CD4-positive, alpha-beta T cell treated with Interleukin-1 beta for 1 hour (primary cell): ENCODE measurements at places on chromosomes 6 and 20.
A peak's percentile ranks its signal among the peaks of the same experiment; 100 is the strongest.

GRCh38 chr6:85675030-85675819 is 32.5 kb upstream of the SYNCRIP start:
- DNase-seq: no peak

- DNase-seq: no peak
These were observed 76.3 kb downstream of the CD40 start for GRCh38 chr20:46194409-46194808.

- no peak for DNase-seq
These were observed 72.4 kb upstream of the SIRPA start for GRCh38 chr20:1822564-1823449.

DNA sequence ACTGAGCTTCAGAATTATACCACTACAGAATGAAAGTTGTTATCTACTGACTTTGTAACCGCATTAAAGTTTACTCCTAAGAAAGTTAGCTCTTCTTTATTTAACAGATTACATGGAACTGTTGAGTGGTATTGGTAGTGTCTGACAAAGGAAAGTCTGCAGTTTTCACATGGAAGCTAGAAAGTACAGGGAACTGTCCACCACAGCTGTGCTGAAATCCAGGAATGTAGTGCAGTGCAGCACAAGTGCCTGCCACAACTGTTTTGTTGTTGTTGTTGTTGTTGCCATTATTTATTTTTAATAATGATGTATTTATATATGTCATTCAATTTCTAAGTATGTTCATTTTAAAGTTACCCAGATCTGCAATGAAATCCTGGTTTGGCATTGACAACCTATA is 464.9 kb downstream of the TBC1D32 start:
- DNase-seq: no peak

- peak; percentile 22 for DNase-seq
These were observed 154.5 kb downstream of the HACE1 start for GRCh38 chr6:104705095-104705707.

DNA sequence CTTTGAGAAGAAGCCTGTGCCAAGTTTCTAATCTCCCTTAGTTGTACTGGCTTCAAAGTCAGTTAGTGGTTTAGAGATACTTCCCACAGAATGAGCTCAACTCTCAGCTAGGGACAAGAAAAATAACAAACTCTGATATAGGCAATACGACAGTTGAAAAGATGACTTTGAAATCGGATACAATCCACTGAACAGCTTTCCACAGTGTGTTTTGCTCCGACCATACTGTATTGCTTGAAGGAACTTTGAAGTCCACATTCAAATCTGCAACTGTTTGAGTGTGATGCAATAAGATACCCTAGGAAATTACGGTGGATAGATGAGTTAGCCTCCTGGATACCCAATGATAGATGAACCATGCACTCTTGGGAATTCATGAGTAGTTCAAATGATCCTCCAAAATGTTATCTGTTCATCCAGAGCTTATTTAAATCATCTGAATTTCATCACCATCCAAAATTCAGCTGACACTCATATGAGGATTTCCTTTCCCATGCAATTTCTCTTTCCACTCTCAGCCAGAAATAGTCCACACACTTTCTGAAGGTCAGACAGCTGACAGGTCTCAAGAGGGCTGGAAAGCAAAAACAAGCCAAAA is 443.8 kb downstream of the HAO1 start:
- no peak for DNase-seq

- DNase-seq: no peak
These were observed 52.9 kb downstream of the RNASET2 start for GRCh38 chr6:166903500-166903899.

GRCh38 chr20:25859649-25860530 is 163.2 kb upstream of the ZNF337 start:
- peak; percentile 81 for DNase-seq

DNA sequence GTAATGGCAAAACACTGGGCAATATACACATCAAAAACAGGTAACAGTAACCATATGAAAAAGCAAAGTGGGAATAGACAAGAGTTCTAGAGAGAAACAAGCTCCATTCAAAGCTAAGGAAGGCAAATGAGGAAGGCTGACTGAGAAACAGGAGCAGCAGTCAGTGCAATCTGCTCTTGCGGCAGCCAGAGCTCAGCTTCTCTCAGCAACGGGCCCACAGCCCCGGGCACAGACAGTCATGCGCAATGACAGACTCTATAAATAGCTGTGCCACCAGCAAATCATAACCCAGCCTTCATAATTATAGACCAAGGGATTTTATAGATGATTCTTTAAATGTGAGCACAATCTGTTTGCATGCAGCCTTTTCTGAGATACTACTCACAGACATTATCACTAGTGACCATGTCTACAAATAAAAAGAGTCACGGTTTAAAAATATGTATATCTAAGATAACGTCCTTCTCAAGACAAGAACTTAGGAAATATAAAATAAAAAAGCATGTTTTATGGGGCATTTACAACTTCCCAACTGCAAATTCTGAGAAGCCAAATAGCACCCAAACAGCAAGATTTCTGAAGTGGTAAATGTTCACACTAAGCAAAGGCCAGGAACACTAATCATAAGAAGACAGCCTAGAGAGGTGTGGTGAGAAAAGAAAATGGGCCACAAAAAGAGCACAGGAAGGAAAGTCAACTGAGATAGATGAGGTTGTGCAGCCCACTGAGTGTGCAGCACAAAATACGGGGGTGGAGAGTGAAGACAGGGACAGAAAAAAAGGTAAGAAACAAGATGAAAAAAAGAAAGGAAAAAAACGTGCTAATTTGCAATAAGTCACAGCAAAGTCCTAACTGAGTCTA is 39.9 kb upstream of the BEND6 start:
- no peak for DNase-seq

DNA sequence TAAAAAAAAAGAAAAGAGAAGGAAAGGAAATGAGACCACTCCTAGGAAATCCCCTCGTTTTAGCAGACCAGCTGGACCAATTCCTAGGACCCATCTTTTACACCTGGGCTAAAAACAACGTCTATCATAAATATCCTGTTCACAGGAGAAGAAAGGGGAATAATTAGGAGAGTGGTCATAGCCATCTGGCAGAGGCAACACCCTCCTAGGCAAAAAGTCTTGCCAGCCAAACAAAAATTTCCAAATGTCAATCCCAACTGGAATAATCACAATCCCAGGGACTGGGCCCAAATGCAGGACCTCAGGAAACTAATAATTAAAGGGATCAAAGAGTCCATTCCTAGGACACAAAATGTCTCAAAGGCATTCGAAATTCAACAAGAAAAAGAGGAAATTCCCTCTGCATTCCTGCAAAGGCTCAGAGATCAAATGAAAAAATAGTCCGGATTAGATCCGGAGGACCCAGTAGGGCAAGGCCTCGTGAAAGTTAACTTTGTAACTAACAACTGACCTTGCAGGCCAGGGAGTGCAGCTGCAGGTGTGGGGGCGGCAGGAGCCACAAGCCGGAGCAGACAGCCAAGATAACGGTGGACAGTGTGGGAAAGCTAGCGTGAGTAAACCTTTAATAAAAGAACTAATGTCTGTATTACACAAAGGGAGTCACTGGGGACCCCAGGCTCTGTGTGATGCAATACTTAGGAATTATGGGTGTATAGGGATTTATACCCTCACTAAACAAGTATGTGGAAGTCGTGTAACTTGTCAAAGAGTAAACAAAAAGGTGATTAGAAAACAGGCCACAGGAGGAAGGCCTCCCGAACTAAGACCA is 11.7 kb downstream of the LCA5 start:
- DNase-seq: no peak

- no peak for DNase-seq
These were observed 312.6 kb downstream of the CLIC5 start for GRCh38 chr6:45702849-45703739.

- DNase-seq: no peak
These were observed 269.5 kb downstream of the PLCB1 start for GRCh38 chr20:8401556-8401955.

DNA sequence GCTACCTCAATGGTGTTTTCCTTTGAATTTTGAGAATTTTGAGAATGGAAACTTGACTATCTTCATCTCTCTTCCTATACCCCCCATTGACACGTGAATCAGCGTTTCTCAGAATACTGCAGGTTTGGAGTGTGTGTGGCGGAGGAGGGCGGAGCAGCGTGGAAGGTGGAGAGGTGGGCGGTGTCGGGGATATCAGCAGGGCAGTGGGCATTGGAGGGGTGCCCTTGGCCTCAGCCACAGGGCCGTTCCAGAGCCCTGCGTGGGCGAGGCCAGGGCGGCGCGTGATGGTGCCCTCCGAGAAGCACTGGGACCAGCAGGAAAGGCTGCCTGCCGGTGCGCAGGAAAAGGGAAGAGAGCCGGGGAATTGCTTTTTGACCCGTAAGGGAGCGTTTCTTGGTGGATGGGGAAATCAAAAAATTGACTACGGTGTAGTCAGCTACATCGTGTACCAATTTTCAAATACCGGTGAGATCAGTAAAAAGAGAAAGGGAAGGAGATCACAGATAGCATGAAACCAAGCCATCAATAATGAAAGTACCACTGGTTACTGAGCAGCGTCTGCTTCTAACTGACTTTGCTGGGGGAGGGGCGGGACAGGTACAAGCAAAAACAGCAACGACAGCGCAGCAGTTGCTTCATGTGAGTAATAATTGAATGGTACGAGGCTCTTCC is 82.7 kb upstream of the DUSP22 start:
- peak; percentile 46 for DNase-seq

GRCh38 chr6:149915970-149916865 is 6.7 kb downstream of the RAET1G start:
- no peak for DNase-seq

- no peak for DNase-seq
These were observed 133.5 kb upstream of the CCDC28A start for GRCh38 chr6:138640028-138640427.

DNA sequence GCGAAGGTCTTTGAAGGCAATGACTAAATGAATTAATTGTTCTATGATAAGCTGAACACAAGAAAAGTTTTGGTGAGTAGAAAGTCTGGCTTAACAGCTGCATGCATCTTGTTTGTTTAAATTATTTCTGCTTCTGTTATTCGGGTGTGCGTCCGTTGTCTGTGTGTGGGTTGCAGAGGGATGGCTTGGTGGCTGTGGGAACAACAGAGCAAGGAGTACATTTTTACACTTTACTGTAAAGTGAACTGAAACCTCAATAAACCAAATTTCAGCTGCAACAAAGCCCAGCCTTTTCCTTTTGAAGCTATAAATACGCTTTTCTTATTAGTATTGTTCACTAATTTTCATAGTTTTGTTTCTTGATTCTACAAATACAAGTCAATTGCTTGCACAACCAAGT is 3.5 kb upstream of the LAMP5 start:
- no peak for DNase-seq

DNA sequence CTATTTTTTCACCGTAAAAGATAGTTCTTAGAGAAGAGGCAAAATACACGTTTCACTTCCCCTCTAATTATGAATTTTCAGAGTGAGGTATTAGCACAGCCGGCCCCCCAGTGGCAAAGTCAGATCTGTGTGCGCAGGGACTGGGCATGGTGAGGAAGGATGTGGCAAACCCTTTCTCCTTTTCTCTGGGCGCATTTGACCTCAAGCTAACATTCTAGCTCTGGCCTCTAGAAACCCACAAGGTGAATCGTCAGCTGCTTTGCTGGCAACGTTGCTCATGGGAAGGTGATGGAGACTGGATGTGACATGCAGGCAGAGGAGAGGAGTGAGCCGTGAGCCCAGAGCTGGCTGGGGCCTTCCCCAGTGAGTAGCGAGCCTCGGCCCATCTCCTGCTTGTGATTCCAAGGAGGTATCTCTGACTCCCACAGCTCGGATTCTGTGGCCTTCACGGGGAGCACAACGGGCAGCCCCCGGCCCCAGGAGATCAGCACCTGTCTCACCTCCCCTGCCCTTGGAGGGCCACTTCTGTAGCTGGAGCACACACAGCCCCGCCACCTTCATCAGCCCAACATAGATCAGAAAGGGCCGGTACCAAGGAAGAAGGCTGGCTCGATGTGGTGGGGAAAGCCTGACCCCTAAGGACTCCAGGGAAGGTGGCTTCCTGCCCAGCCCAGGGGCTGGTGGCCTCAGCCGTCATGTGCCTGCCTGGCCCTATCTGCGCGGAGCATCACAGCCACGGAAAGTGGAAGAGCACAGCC is 152.8 kb downstream of the TAF4 start:
- no peak for DNase-seq

DNA sequence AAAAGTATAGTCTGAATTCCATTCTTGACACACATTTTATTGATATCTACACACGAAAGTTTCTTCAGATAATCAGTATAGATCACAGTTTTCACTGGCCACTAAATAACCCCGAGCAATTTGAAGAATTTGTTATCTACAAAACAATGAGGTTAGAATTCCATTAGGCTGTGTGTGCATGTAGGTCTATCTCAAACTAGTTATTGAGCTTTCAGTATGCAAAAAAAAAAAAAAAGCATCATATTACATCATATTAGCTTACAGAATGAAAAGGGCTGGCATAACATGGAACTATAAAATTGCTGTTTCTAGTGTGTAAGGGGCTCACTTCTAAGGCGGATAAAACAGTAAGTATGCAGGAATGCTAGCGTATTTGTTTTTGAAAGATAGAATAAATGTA is 59.5 kb upstream of the ADGRG6 start:
- no peak for DNase-seq

- no peak for DNase-seq
These were observed 2.2 kb downstream of the KCNB1 start for GRCh38 chr20:49480236-49480635.

- no peak for DNase-seq
These were observed 155.2 kb downstream of the TTLL2 start for GRCh38 chr6:167479901-167480648.

DNA sequence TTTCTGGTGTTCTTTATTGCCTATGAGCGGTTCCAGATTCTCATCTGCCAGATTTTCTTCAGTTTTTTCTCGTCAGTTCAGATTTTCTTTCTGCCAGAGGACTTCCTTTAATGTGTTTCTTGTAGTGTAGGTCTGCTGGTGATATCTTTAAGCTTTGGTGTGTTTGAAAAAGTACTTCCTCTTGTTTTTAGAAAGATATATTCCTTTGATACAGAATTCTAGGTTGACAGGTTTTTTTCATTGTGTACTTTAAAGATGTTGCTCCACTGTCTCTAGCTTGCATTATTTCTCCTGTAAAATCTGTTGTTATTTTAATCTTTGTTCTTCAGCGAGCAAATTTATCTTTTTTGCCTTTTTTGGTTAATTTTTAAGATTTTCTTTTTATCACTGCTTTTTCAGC is 36.9 kb downstream of the ASXL1 start:
- DNase-seq: no peak

DNA sequence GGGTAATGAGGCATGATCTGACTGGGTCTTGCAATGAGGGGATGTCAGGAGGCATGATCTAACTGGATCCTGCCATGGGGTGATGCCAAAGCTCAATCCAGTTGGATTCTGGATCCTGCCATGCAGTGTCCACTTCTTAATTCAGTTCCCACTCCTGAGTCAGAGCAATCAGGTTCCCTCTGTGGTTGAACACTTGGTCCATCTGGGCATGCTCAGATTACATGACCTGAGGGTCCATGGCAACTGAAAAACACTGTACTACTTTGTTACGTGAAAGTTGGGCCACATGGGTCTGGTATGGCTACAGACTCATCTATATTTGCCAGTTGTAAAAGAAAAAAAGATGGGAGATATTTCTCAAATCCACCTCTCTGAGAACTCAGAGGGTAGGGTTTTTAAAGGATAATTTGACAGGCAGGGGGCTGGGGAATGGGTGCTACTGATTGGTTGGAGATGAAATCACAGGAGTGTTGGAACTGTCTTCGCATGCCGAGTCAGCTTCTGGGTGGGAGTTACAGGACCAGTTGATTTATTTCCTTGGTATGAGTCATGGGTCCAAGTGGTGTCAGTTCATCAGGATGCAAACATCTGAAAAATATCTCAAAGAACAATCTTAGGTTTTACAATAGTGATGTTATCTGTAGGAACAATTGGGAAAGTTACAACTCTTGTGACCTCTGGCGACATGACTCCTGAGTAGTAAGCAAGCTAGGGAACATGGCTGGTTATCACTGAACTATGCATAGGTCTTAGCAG is 21.6 kb downstream of the C6orf163 start:
- DNase-seq: no peak

GRCh38 chr6:87540539-87540938 is 49.2 kb downstream of the RARS2 start:
- DNase-seq: no peak
